ENCODE measurements at places on chromosomes 6 and 20.

DNA sequence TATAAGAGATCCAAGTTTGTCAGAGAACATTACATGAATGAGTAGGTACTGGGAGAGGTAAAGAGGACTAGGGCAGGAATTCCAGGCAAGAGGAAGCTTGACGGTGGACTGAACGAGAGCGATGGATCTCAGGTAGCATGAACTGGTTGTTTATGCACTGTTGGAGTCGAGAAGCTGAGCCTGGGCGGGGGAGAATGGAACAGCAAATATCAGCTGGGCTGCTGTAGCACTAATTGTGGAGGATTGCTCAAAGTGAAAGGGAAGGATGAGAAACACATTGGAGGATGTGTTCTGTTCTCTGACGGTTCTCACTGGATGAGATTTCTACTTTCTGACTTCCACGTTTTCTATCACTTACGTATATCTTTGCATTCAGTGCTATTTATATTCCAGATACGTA lies 164.2 kb downstream of the PHF3 start:
- no peak for DNase-seq

DNA sequence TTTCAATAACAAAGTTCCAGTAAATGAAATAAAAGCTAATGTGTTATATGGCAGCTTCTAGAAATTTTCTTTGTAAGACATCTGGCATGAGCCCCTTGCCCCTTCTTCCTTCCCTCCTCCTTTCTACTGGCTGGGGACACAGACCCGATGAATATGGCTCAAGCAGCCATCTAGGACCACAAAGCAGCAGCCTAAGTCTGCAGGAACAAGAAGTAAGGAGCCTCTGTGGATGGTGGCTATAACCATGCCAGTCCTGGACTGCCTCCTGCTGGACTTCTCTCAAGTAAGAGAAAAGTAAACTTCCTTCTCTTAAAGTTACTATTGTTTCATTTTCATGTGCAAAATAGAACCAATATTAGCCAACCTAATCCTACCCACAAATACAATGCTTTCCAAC lies 114.9 kb upstream of the DST start:
- DNase-seq: no peak

DNA sequence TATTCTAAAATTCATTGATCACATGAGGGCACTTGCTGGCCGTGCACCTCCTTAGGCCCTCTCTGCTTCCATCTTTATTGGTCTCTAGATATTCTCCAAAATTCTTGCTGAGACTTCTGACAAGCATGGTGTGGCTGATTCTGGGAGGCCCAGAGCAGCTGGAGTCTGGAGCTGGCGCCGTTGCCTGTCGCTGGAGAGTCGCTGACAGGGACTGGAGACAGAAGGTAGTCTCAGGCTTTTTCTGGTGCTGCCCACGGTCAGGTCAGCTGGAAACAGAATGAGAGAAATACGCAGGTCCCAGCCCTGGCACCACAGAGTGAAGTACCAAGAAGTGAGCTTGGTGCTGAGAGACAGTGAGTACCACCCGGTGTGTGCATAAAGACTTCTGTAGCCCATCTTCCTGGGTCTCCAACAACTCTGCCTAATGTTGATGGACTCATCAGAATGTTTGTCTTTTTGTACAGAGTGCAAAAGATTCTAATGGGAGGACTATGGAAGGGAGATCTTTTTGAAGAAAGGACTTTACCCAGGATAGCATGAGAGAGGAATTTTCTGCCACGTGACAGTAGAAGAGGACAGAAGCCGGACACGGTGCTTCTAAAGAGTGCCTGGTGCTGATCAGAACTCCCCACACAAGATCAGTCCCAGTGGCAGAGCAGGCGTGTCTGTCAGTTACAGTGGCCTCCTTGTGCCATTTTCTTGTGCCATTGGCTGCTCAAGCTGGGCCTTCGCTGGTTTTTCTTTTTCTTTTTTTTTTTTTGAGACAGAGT lies 1.8 kb upstream of the ALDH8A1 start:
- no peak for DNase-seq

GRCh38 chr6:118309337-118310093 lies 238.6 kb upstream of the PLN start:
- no peak for DNase-seq

GRCh38 chr6:133906050-133906449 lies 17.1 kb downstream of the TCF21 start:
- DNase-seq: no peak

- DNase-seq: no peak
These were observed 51.4 kb downstream of the ERMARD start for GRCh38 chr6:169802790-169803189.

GRCh38 chr6:154496793-154497517 lies 13.5 kb downstream of the CNKSR3 start:
- DNase-seq: no peak

GRCh38 chr6:159943968-159944598 lies 24.8 kb upstream of the IGF2R start:
- no peak for DNase-seq

GRCh38 chr6:36590237-36590636 lies 3.9 kb upstream of the SRSF3 start:
- DNase-seq: no peak

DNA sequence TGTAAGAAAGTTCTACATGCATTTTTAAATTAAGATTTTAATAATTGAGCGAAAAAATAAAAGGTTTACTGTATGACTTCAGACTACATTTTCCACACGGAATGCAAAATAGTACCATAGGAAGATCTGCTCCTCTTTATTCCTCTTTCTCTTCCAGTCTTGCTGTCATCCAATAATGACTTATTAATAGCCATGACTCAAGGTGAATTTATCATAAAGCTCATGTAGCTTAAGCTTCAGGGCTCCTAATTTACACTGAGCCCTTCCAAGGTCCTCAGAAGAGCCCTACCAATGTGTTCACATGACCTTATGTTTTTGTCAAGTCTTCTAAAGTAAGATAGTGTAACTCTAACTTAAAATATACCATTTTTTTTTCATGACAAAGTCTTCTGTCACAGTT lies 510.1 kb downstream of the PHF3 start:
- no peak for DNase-seq

DNA sequence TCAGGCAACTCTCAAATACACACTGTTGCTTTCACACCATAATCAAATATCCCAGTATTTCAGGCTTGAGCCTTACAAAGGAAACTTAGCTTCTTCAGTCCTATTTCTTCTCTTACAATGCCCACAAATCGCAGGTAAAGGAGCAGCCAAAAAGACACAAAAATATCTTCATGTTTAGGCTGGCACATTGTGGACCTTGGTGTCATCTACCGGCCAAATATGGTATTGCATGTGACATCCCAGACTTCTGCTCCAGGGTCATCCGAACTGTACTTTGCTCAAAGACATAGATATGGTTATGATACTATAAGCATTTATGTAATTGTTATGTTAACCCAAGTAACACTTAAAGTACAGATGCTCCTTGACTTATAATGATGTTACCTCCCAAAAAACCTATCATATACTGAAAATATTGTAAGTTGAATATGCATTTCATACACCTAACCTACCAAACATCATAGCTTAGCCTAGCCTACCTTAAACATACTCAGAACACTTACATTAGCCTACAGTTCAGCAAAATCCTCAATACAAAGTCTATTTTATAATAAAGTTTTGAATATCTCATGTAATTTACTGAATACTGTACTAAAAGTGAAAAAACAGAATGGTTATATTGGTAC lies 4.6 kb downstream of the OR2H2 start:
- DNase-seq: no peak

DNA sequence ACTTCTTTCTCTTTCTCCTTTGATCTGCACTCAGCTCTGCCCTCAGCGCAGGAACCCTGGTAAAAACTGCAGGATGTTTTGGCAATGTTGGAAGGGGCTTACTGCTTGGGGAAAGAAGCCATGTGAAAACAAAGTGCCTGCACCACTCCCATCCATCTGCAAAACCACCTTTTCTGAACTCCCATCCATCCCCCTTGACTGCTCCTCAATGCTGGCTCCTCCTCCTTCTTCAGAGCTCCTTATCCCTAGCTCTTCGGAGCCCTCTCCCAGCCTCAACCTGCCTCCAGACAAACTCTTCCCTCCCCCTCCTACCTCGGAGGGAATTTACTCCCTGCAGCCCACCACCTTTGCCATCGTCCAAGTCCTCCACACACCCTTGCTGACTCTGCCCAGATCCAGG lies 4.2 kb upstream of the ZBTB12 start:
- no peak for DNase-seq

- DNase-seq: no peak
These were observed 80.3 kb downstream of the TBC1D7 start for GRCh38 chr6:13248053-13248452.

- DNase-seq: no peak
These were observed 280.2 kb downstream of the ESR1 start for GRCh38 chr6:152087701-152088100.

GRCh38 chr6:138334963-138335362 lies 42.7 kb upstream of the SMIM28 start:
- no peak for DNase-seq

DNA sequence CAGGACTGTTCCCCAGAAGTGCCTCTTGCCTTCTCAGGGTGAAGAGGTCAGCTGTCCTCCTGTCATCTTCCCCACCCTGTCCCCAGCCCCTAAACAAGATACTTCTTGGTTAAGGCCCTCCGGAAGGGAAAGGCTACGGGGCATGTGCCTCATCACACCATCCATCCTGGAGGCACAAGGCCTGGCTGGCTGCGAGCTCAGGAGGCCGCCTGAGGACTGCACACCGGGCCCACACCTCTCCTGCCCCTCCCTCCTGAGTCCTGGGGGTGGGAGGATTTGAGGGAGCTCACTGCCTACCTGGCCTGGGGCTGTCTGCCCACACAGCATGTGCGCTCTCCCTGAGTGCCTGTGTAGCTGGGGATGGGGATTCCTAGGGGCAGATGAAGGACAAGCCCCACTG lies 9.8 kb downstream of the PI16 start:
- DNase-seq: no peak

DNA sequence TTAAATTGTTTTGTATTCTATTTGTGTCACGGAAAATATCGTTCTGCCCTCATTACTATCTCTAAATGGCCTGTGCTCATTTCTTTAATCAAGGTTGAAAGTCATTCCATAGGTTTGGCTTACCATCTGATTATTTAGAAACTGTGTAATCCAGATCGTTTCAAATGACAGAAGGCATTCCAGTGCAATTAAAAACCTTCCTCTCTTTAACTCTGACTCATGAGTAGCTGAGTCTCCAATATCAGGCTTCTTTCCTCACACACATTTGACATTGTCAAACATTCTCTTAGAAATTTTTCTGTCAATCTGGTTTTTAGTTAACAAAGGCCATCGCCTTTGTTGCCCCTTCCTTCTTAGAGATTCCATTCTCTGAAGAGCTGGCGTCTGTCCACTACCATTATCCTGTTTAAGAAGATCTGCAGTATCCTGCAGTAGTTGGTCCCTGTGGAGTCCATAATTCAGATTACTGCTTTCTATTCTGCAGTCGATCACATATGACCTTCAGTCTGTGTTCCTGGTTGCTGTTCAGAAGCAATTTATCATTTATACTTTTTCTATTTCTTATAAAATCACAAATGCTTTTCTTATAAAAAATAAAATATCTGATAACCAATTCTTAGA lies 3.9 kb upstream of the TRDN start:
- no peak for DNase-seq

DNA sequence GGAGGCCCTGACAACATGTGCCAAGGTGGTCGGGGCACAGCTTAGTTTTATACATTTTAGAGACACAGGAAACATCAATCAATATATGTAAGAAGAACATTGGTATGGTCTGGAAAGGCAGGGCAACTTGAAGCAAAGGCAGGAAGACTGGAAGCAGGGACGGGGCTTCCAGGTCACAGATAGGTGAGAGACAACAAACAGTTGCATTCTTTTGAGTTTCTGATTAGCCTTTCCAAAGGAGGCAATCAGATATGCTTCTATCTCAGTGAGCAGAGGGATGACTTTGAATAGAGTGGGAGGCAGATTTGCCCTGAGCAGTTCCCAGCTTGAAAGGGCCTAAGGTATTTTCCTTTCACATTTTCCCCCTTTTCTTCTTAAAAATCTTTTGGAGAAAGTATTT lies 311.0 kb upstream of the RGS17 start:
- DNase-seq: no peak

- no peak for DNase-seq
These were observed 7.5 kb upstream of the BAK1 start for GRCh38 chr6:33587529-33587928.

DNA sequence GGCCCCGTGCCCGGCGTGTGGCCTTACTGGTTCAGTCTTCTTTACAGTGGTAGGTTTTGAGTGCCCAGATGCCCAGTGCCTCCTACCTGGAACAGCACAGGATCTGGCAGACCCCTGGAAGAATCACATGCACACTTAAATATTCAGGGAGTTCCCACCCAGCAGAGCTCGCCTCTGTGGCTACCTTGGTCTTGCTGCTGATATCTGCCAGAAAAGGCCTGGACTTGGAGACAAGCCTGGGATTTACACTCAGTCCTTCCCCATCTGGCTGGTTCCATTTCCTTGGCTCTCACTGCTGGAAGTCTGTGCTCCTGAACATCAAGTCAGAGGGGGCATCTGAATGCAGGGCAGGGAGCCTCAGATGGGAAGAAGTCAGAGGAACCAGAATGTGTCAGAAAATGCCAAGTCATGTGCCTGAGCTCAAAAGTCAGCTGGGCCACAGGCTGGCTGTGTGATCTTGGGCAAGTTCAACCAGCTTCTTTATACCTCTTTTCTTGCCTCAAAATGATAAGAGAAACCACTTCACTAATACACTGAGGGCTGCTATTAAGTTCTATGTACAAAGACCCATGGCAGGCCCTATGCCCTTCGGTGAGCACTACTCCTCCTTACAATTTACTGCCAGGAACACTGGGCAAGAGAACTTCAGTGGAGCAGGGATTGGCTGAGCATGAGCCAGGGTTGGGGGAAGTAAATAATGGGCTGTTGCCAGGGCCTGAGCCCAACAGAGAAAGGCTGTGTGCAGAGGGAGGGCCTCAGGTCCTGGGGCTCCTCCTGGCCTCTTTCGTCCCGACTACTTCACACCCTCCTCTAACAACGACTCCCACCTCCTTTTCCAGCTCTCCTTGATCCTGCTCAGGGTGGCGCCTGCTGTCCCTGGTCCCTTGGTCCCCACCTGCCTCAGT lies 158.1 kb upstream of the PROKR2 start:
- DNase-seq: no peak
